Putamen (tissue), 1 donor: ENCODE measurements at places on chromosomes 16 and 17.

GRCh38 chr17:39073916-39074315 is 77.5 kb downstream of the PLXDC1 start:
- peak; percentile 37 for DNase-seq

DNA sequence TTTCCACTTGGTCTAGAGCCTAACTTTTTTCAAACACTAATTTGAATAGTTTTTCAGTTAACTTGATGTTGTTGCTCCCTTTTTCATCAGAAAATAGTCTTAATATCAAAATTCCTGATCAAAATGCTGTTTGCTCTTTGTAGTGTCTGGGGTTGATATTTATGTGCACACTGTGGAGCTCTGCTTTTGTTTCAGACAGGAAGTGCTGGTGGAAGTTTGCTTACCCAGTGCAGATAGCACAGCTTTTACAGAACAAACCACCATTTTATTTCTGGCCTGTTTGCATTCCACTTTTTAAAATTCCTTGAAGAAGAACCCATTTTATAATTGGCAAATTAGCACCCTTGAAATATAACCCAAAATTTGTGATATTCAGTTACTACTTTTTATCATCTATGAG is 125.4 kb downstream of the MRTFB start:
- DNase-seq: no peak

DNA sequence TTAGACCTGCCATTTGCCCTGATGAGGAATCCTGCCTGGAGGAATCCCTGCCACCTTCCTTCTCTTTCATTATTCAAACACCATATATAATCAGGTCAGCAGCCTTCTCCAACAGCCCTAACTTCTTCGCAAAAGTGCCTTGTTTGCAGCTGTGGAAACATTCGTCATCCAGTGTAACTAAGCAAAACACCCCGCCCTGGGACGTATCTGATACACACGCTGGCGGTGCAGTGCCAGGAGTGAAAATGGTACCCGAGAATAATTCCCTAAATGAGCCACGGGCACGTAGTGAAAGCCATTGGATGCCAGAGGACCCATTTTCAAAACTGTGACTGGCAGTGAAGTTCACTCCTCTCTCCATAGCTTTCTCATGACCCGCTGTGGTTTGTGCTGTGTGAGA is 73.7 kb downstream of the IRX3 start:
- no peak for DNase-seq

- no peak for DNase-seq
These were observed 14.4 kb upstream of the ADAMTS18 start for GRCh38 chr16:77449208-77449607.

DNA sequence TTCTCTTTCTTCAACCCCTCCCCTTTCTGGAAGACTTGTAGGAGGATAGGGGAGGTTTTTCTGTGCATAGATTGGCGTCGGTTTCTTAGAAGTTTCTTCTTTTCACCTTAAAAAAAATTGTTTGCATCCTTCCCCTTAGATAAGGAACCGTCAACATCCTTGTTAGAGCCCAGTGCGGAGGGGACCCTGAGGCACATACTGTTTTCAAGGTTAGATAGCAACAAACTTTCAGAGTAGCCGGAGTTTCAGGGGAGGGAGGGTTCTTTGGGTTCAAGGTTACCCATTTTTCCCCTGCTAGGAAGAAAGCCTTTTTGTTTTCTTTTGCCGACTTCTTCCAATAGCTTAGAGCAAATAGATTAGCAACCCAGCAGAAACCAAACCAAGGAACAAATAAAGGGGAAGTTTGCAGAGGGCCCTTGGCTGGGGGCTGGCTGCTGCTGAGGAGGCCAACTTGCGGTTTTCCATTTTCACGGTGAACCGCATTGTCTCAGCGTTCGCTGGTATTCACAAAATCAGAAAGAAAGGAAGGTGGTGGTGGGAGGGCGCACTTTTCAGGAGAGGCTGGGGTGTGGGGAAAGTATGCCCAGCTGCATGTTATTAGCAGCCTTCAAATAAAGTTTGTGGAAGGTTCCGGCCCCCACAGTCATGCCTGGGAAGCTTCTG is 28.8 kb downstream of the MSI2 start:
- peak; percentile 52 for DNase-seq

DNA sequence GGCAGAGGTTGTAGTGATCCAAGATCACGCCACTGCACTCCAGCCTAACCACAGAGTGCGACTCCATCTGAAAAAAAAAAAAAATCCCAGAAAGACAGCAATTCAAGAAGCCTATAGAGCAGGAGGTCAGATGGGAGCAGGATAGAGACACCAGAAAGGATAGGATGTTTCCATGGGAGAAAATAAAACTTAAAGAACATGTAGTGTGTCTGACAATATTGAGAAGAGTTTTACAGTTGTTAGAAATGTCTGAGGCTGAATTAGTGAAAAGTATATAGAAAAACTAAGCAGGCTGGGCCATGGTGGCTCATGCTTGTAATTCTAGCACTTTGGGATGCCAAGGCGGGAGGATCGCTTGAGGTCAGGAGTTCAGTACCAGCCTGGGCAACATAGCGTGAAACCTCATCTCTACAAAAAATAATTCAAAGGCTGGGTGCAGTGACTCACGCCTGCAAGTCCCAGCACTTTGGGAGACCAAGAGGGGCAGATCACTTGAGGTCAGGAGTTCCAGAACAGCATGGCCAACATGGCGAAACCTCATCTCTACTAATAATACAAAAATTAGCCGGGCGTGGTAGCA is 15.3 kb upstream of the TRIM37 start:
- DNase-seq: no peak

GRCh38 chr17:32222621-32223020 is 43.0 kb upstream of the RHBDL3 start:
- DNase-seq: no peak

GRCh38 chr16:86527366-86527765 is 17.0 kb downstream of the FOXF1 start:
- DNase-seq: no peak

DNA sequence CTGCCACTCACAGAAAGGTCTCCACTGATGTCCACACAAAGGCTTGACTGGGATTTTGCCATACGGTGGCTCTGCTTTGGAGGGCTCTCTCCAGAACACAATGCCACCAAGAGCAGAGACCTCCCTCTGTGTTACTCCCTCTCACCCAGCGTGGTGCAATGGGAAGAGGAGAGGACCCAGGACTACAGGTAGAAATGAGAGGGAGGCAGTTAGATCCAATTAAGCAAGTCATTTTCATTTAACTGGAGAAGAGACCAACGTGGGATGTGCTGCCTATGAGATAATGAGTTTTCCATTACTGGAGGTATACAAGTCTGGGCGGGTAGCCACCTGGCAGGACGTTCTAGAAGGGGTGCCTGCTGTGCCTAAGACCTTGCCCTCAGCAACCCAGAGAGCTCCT is 34.2 kb downstream of the TOM1L2 start:
- DNase-seq: no peak

DNA sequence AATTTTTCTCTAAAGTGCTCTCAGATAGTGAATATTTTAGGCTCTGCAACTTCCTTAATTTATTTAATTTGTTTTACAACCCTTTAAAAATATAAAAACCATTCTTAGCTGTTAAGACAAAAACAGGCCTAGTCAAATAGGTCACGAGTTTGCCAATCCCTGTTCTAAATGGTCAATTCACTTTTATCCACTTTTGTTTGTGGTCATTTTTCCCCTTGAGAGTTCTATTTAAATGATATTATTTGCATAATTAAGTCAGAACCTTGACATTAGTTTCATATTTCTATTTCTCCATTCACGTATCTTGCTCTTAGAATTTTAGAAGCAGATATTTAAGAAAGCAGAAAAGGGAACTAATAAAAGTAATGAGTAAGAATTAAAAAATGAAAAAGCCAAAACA is 4.0 kb downstream of the AMFR start:
- no peak for DNase-seq

- DNase-seq: no peak
These were observed 10.3 kb downstream of the MPP3 start for GRCh38 chr17:43822570-43823190.

- DNase-seq: peak; percentile 68
These were observed 47.1 kb upstream of the AKTIP start for GRCh38 chr16:53549970-53550690.

DNA sequence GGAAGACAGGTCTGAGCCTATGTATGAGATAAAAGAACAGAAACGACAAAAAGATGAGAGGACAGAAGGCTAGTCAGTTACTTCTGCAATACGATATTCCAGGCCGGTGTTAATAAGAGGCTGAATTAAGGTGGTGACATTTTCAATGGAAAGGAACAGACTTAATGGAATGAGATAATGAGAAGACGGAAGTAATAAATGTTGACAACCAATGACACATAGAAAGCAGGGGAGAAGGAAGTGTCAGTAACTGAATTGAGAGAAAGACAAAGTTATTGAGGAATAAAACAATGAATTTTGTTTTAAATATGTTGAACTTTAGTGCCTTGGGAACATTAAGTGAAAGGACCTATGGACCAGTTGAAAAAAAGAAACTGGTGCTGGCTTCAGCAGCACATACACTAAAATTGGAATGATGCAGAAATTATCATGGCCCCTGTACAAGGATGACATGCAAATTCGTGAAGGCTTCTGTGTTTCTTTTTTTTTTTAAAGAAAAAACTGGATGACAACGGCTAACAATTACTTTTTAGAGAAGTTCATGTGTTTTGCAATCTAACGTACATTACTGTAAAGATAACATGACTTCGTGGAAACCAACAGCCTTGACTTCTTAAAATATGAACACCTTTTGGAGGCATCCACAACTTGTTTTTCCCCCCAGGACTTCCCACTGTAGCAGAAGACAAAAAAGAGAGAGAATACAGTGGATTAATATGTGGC is 18.5 kb upstream of the CPD start:
- DNase-seq: no peak

DNA sequence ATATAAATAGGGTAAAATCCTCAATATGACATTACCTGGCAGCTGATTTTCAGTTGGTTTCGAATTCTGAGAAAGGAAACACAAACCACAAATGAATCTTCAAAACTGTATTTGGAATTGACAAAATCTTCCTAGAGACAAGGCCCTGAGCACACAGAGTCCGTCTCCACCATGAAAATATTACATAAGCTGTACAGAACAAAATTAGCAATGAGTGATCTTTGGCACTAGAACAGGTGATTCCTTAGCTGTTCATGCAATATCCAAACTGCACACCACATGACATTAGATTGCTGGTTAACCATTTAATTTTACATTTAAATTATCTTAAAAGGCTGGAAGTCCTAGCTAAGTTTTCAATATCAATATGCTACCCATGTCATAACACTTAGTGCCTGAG is 31.7 kb downstream of the GJC1 start:
- no peak for DNase-seq

- DNase-seq: no peak
These were observed 89.5 kb downstream of the STH start for GRCh38 chr17:46088595-46088994.

GRCh38 chr17:61806081-61806828 is 57.1 kb downstream of the BRIP1 start:
- DNase-seq: no peak

GRCh38 chr16:8668113-8668512 is 6.3 kb upstream of the ABAT start:
- no peak for DNase-seq

DNA sequence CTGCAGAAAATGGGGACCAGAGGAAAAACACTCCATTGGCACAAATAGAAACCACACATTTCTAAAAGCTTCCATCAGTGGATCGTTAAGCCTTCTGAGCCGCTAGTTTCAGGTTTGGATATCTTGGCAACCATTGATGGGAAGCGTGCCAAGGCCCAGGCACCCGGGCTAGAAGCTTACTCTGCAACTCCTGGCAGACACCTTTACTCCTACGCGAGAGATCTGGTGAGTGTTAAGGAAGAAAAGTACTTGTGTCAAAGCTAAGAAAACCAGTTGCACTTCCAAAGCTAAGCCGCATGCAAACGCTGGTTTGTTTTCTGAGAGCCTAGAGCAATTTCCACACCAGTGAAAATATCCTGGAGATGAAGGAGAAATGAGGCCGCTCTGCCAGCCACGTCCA is 472.4 kb downstream of the PMP22 start:
- no peak for DNase-seq

- peak; percentile 65 for DNase-seq
These were observed at the start of gene ORAI3 for GRCh38 chr16:30948667-30949649. Gene ORAI3 (plus strand): TSS chr16:30949068. CDS start chr16:30949290, 222 bp downstream.

DNA sequence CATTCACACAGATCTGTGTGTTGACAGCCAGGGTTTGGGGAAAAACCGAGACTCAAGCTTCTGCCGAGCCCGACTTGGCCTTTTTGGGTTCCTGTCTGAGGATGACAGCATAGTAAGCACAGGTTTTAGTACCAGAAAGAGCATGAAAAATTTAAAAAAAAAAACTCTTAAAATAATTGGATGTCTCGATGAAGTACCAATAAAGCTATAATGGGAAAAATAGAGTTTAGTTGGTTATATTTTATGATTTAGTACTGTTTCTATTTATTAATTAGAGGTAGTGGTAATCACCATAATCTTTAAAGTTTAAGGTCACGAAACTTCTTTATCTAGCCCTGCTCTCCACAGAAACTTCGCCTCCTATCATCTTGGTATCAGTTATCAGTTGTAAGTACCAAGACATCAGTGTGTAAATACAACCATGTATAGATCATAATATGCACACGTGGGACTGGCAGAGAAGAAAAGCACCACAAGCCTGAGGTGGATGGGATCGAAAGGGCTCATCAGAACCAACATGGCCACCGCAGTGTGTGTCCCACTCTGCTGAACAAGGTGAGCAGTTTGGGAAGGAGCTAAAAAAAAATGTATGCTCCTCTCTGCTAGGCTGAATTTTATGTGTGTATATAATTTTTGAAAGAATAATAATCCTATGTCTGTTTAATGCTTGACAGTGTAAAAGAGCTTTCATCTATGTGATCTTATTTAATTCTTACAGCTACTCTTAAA is 14.4 kb upstream of the EEF2K start:
- peak; percentile 39 for DNase-seq

DNA sequence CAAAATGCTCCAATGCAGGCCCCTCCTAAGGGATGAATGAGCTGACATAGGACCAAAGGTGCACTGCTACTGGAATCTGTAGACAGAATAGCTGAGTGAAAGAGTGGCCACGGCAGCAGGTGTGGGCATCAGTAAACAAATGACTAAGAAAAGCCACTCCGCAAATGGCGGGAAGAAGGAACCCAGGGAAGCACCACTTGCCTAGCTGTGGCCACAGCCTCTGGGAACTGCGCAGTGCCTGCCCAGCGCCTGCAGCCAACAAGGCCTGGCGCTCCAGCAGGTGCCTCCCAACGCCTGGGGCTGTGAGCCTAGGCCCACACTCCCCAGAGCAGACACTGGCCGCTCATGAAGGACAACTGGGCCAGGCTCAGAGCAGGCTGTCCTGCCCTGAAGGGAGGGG is 11.8 kb downstream of the PEMT start:
- no peak for DNase-seq

GRCh38 chr16:4925293-4925607 is 11.7 kb downstream of the PPL start:
- DNase-seq: no peak

- DNase-seq: peak; percentile 72
These were observed 9.1 kb downstream of the FOXK2 start for GRCh38 chr17:82528484-82529265.
